ENCODE measurements at places on chromosomes 1 and 21.
A peak's percentile ranks its signal among the peaks of the same experiment; 100 is the strongest.

GRCh38 chr1:232178191-232178590 is 451.7 kb downstream of the SIPA1L2 start:
- no peak for DNase-seq

- no peak for DNase-seq
Observed at GRCh38 chr1:55735106-55735505, 519.9 kb upstream of the USP24 start.

DNA sequence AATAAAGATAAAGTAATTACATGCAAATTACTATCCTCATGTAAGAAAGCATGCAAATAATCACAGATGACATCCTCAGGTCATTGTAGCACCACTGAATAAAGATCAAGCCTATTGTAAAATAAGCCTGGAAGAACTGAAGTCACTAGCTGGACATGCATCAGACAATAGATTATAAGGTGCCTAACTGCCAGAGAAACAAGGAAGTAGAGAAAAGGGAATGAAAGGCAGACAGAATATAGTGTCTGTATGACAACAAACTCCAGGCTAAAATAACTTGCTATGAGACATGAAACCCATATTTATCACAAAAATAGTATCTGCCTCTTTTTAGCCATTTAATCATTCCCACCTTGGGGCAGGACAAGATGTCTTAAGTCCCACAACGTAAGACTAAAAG is 108.7 kb downstream of the ENAH start:
- no peak for DNase-seq

DNA sequence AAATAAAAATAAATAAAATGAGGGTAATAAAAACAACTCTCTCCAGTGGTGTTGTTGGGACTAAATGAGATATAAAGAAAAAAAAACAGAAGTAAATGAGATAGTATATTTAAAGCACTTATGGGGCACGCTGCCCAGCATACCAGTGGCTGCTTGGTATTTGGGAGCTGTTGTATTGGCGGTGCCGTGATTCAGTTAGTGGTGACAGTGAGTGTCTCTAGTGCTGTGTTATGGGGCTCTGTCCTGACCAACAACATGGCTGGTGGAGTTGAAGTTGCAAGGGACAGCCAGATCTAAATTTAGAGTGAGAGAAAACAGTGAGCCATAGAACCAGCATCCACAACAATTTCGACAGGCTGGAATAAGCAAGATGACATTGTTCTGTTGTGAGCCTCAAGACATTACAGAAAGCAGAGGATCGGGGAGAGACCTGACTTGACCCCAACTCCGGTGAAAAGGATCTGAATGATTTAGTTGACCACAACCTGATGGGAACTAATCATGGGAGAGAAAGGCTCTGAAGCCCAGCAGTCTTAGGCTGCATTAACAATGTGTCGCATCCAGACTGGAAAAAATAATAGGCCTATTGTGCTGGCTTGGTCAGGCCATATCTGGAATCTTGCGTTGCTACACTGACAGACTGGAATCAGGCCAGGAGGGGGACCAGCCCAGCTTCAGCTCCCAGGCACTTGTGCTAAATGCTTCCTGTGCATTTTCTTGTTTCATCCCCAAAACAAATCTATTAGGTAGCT is 2.4 kb upstream of the MFSD2A start:
- DNase-seq, result no peak

- no peak for DNase-seq
Observed at GRCh38 chr1:2378441-2378851, 12.9 kb downstream of the MORN1 start.

GRCh38 chr1:156742017-156742416 is 1.1 kb upstream of the MRPL24 start:
- no peak for DNase-seq

DNA sequence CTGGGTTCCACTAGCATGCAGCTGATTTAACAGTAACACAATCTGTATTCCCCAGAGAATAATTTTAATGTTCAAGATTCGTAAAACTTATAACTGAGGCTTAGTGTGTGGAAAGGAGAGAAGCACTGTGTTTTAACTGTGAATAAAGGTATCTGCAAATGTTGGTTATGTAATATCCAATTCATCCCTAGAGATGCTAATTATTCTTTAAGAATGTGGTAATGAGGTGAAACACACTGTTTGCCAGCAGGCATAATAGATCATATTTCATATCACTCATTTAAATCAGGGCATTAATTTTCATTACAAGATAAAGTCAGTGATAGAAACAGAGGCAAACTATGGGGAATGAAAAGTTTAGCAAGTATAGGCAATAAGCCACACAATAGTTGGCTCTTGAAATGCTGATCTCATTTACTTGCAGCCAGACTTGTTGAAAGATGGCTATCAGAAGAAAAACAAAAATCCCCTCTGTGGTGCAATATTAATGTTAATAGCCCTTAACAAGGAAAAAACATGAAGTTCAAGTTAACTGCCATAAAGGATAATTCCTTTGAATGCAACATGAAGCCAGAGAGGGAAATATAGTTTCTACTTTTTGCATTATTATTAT is 33.4 kb downstream of the HMCN1 start:
- DNase-seq, result no peak

- DNase-seq, result peak; percentile 41
Observed at GRCh38 chr1:152034654-152035538, 1.9 kb downstream of the S100A11 start.

GRCh38 chr1:211535346-211535745 is 43.4 kb upstream of the RD3 start:
- no peak for DNase-seq

All from stimulated activated CD4-positive, alpha-beta T cell treated with anti-CD3 and anti-CD28 coated beads, Interleukin-12 subunit alpha, Interleukin-12 subunit beta, amount 100 ng/mL, for 24 hours (primary cell).